ENCODE measurements at places on chromosomes 2 and 18.

GRCh38 chr2:27185331-27186026 lies 26.4 kb upstream of the ATRAID start:
- DNase-seq, result no peak

DNA sequence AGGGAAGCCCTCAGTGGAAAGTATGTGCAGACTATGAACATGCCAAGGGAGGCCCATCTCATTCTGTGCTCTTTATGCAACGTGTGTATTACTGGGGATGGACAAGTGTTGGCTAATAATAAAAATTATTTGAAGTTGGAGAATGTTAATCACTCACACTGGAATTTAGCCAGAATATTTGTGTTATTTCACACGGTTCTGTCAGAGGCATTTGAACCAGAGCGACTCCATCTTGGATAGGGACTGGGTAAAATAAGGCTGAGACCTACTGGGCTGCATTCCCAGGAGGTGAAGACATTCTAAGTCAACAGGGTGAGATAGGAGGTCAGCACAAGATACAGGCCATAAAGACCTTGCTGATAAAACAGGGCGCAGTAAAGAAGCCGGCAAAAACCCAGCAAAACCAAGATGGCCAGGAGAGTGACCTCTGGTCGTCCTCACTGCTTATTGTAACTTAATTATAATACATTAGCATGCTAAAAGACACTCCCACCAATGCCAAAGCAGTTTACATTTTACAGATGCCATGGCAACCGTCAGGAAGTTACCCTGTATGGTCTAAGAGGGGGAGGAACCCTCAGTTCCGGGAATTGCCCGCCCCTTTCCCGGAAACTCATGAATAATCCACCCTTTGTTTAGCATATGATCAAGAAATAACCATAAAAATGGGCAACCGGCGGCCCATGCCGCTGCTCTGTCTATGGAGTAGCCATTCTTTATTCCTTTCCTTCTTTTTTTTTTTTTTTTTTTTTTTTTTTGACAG lies 2.6 kb upstream of the FZD5 start:
- DNase-seq, result peak; percentile 22

DNA sequence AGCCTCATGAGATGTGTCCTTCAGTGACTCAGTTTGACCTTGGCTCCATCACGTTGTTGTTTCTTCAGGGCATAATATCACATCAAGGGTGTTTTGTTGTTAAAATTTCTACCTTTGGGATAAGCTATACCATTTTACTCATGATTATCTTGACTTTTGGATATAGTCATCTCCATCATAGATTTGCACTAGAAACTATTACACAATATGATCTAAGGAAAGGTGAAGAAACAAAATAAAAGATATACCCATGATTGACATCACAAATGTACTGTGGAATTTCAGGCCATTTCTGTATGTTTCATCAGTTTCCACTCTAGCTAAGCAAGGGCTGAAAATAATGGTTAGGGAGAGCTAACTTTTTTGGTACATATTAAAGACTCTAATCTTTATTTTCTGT lies 24.7 kb upstream of the FAM171B start:
- DNase-seq, result no peak

GRCh38 chr2:64342195-64343099 lies 111.5 kb upstream of the LGALSL start:
- DNase-seq, result no peak

DNA sequence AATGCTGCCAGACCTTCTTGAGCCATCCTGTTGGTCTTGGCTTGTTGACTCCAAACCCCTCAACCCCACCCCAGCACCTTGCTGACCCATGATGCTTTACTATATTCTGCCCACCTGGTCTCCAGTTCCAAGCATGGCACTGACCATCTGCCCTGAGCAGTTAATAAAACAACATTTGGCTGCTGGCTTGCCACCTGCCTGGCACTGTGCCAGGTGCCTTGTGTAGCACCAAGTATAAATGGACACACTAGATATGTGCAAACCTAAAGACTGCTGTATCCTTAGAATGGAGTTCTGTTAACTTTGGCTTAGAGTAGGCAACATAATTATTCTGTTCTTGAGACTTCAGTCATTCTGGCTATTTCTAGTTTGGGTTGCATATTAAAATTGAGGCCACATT lies 91.4 kb downstream of the ACSL3 start:
- DNase-seq, result no peak

- DNase-seq, result no peak
These were observed 252.8 kb upstream of the APCDD1 start for GRCh38 chr18:10201659-10202058.

DNA sequence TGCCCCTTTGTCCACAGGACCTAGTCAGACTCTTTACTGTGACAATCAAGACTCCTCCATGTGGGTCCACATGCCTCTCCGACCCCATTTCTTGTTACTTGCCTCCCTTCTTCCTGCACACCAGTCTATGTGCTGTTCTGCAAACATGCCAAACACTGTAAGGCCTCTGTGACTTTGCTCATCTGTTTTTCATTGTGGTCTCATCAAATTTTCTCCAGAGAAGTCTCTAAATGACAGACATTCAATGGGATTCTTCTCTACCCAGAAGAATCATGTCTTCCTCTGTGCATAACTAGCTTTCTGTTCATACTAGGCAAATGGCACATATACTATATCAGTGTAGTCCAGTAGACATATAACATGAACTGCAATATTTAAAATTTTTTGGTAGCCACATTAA lies 43.0 kb upstream of the KCNE4 start:
- DNase-seq, result no peak

GRCh38 chr2:102081243-102081522 lies 61.4 kb upstream of the IL1R1 start:
- DNase-seq, result no peak

GRCh38 chr2:118705032-118705431 lies 142.4 kb downstream of the EN1 start:
- DNase-seq, result no peak

DNA sequence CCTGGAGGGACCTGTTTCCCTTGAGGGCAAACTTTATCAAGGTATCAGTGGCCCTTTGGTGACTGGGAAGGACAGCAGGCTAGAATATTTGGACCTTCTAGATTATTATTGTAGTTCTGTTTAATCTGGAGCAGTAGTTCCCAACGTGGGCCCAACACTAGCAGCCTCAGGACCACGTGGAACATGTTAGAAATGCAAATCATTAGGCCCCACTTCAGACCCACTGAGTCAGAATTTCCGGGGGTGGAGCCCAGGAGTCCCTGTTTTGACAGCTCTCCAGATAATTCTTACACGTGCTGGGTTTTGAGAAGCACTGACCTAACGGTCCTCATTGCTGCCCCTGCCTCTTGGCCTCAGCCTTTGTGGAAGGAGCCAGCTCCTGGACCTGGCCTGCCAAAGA lies 25.5 kb upstream of the DYNC2LI1 start:
- no peak for DNase-seq

DNA sequence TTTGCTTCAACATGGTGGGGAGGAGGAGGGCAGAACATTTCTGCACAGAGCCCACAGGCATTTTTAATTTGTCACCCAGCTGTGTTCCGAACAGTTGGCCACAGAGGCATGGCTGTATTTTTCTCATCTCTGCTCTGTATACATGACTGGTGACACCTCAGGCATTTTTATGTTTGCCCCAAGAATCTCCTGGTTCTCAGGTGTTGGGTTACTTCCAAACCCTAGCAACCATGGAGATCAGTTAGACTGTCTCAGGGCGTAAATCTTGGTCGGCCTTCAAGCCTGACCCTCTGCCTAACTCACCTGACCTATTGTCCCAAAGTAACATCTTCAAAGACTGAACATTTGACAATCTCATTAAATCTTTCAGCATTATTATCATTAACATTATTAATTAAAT lies 100.0 kb downstream of the ABCA12 start:
- DNase-seq, result no peak

- DNase-seq, result no peak
These were observed 18.1 kb downstream of the ZNF516 start for GRCh38 chr18:76476665-76477561.

GRCh38 chr18:54387631-54388030 lies 29.9 kb downstream of the C18orf54 start:
- DNase-seq, result no peak

DNA sequence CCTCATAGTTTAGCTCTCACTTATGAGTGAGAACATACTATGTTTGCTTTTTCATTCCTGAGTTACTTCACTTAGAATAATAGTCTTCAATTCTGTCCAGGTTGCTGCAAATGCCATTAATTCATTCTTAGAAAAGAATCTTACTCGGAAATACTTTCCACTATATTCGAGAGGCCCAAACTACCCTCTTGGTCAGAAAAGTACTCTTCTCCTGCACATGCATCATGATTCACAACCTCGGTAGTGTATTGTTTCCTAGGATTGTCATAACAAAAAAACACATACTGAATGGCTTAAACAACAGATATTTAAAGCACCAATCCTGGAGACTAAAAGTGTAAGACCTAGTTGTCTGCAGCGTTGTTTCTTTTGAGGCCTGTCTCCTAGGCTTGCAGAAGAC lies 364.0 kb upstream of the SLC14A2 start:
- DNase-seq, result no peak

DNA sequence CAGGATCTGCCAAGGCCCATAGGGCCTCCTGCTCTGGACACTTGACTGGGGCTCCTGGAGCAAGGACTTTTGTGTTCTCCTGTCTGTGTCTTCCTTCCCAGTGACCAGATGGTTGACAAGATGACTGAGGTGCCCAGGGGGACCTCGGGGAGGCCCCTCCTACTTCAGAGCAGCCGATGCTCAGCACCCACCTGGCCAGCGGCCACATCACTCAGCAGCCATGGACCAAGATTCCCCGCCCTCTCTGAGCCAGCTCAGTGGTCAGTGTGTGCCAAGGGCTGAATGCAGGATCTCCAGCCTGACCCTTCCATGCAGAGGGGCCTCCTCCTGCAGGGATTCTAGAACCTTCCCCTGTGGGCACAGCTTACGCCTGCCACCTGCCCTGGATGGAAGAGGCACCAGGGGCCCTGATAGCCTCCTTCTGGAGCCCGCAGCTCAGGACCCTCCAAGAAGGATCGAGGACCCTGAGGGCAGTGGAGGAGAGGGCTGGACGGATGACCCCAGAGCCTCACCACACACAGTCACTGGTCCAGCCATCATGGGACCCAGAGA lies 87.4 kb upstream of the GPC1 start:
- DNase-seq, result no peak

DNA sequence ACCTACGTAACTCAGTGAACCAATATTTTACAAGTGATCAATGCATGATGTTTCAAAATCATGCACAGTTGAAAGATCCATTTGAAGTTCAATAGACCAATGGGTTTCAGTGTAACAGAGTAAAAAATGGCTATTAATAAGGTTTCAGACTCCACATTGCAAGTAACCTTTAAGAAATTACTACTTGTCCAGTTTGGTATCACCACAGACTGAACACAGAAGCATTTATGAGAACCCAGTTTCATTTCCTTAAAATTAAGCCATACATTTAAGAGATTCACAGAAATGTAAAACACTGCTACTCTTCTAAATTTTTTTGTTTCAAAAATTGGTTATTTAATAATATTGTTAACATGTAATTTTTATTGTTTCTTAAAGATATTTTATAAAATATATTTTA lies 98.9 kb upstream of the CHRNA1 start:
- no peak for DNase-seq

DNA sequence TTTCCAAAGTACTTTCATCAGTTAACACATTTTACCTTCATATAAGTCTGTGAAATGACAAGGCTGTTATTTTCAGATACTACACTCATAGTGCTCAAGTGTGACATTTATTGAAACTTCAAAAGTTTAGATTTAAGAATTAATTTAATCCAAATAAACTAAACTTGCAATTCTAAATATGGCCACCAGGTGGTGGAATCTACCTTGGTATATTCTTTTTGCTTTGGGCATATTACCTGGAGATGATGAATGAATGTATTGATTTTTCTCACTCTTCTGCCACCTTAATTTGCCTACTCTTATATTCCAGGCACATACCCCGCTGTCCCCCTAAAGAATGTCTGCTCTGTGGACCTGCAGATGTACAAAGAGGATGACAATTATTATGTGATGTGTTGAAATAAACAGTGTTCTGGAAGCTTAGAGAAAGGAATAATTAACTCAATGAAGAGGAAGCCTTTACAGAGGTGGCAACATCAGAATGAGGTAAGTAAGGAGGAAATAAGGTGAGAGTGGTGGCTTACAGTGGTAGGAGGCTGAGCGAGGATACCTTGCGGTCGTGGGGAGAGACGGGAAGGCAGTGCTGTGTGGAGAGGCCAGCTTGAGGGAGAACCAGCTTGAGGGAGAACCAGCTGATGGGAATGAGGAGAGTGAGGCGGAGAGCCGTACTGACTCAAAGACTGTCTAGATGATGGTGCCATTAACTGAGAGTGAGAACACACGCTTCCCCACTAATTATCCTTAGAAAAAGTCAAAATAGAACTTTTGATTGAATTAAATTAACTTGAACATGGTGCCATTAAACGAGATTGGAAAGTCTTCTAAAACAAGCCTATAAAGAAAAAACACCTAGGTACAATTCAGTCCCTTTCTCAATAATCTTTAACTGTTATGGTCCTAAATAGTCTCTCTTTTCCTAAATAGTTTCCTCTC lies 179.5 kb downstream of the CELF4 start:
- DNase-seq, result no peak

- no peak for DNase-seq
These were observed 101.9 kb upstream of the RAB12 start for GRCh38 chr18:8507361-8507760.

GRCh38 chr18:24227977-24228666 lies 89.3 kb downstream of the CABYR start:
- DNase-seq, result no peak

DNA sequence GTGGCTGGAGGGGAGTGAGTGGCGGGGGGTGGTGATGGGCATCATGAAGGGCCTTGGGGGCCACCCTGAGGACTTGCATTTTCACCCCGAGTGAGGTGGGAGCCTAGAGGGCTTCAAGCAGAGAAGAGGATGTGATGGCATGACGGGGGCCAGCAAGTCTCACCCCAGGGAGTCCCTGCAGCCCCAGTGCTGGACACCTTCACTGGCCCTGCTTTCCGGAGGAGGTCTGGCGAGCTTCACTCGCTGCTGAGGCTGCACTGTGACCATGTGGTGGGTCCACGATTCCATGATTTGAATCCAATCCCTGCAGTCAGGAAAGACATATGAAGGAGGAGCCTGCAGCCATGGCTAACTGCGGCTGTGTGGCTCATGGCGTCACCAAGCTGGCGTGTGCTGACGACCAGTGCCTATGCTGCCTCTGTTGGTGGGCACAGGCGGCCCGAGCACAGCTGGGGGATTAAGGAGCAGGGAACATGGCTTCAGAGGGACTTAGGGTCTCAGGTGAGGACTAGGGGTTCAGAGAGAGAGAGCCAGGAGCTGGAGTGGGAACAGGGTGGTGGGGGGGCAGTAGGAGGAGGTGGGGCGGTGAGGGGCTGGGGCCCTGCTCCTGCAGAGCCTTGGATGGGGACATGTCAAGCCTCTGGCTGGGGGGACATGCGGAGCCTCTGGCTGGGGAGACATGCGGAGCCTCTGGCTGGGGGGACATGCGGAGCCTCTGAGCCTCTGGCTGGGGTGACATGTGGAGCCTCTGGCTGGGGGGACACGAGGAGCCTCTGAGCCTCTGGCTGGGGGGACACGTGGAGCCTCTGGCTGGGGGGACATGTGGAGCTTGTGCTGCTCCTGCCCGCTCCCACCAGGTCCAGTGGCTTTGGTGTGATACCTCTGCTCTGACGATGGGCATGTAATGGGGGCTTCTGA lies 3.6 kb downstream of the ZAP70 start:
- DNase-seq, result peak; percentile 49

- no peak for DNase-seq
These were observed 86.8 kb upstream of the CBLN2 start for GRCh38 chr18:72630991-72631390.

- DNase-seq, result no peak
These were observed 19.8 kb upstream of the TCF4 start for GRCh38 chr18:55607773-55608172.

- DNase-seq, result peak; percentile 61
These were observed 41.6 kb downstream of the ANKRD44 start for GRCh38 chr2:197268786-197269584.

GRCh38 chr2:36857713-36858112 lies 108.6 kb downstream of the STRN start:
- DNase-seq, result no peak
